ENCODE measurements at places on chromosomes 13 and 19.

DNA sequence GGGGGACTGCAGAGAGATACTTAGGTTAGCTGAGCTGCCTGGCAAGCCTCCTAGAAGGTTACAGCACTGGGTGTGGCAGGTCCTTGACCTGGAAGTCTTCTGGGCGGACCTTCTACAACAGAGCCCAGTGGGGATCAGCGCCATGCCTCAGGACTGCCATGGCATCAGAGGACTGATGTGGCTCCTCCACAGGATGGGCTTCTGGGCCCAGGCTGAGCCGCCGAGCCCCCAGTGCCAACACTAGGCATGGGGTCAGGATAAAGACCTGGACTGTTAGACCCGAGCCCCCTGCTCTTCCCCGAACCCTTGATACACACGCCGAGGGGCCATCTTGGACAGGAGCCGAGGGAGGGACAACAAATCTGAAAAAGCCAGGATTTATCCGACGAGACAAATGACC is 64.0 kb upstream of the SOX21 start:
- DNase-seq, result no peak

GRCh38 chr13:31797154-31797775 is 57.9 kb downstream of the RXFP2 start:
- DNase-seq, result peak; percentile 37

DNA sequence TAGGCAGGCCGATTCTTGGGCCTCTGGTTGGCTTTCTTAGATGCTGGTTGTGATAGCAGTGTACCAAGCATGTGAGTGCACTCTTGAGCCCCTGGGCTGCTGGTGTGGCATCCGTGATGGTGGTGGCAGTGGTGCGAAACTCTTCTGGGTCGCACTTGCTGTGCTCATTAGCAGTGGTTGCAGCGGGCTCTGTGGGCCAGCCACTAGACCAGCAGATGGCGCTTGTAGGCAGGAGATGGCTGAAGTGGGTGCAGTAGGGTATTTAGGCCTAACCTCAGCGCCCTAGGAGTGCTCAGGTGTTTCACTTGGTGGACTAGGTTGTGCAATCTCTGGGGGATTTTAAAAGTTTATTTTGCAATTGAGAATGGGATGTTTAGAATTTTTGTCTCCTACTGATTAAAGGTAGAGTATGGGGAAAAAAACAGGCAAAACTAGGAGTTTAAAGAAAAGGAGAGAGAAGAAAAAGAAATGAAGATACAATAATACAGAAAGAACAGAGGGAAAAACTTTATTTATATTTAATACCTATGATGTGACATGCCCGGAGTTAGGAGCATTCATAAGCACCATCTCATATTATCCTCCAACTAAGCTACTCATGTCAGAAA is 4.3 kb upstream of the ZNF17 start:
- no peak for DNase-seq

DNA sequence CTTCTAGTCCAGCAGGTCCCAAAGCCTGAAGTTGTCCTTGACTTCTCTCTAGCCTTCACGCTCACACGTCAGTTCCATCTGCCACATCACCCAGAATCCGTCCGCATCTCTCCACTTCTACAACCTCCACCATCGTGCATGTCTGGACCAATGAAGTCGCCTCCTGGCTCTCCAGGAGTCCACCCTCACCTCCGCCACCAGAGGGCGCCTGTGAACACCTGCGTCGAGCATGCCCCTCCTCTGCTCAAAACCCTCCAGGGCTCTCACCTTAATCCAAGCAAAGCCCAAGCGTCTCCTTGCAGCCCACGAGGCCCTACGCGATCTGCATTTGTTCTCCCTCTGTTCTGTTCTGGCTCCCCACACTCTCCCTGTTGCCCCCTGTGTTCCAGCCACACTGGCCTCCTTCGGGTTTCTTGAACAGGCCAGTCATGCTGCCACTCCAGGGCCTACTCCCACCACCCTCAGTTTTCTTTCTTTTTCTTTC is 3.7 kb downstream of the USHBP1 start:
- DNase-seq, result peak; percentile 36

DNA sequence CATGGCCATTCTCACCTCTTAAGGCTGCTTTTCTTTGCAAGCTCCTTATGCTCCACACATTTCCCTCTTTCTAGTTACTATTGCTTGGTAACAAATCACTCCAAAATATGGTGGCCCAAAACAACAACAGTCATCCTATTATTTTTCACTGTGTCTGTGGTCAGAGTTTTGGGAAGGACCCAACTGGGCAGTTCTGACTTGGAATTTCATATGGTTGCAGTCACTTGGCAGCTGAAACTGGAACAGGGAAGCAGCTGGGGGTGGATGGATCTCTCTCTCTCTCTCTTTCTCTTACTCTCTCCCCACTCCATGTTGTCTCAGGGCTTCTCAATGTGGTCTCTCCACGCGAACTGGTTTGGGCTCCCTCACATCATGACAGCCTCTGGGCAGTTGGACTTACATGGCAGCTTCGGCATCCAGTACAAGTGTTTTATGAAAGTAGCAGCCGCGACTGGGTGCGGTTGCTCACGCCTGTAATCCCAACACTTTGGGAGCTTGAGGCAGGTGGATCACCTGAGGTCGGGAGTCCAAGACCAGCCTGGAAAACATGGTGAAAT is 39.6 kb downstream of the NUMBL start:
- DNase-seq, result peak; percentile 82

GRCh38 chr19:13834244-13835069 is 39.2 kb downstream of the ZSWIM4 start:
- no peak for DNase-seq

DNA sequence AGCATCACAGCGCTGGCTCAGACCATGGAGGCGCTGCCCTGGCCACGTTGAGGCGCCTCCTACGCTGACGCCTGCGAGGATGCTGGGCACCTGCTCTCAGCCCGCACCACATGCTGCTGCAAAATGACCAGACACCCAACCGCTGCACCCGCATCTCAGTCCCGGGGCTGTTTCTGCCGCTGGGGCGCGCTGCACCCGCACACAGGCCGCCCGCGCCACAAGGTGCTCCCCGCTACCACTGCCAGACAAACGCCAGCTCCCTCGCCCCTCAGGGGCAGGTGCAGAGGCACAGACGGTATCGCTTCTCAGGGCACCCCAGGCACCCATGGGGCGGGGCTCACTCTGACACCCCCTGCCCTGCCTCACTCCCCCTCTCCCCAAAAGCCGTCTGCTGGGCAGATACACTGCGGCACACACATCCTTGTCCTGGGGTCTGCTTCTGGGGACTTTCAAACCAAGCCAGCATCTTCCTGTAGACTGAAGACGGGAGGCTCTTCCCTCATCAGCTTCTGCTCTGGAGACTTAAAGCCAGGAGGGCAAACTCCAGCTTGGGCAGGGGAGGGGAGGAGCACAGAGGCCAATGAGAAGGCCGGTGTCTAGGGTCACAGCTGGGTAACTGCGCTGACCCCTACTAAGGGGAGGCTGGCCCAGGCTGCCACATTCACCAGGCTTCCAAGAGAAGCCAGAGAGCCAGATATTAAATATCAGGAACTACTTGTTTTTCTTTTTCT is 16.3 kb downstream of the CHERP start:
- no peak for DNase-seq

DNA sequence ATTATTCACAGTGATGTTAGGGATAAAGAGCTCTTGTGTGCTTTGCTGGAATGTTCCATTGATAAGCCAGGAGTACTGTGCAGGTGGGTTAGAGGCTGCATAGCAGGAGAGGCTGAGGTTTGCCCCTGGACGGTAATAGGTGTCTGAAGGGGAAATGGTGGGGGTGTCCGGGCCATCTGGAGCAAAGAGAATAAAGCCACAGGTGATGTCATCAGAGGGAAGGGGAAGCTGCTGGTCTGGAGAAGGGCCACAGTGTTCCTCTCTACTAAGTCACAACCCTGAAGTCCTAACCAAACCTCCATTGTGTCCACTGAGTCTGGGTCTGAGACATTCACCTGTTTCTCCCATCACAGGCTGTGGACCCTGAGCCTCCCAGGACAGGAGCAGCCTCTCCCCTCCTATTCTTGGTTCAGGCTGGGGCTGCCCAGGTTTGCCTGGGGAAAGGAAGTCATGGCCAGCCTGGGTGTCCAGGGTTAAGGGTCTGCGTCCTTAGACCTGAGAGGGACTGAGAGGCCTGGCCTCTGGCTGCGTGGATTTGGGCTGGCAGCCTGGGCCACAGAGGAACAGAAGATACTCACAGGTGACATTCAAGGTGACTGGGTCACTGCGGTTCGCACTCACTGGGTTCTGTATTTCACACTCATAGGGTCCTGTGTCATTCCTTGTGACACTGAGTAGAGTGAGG is 6.8 kb downstream of the CEACAM1 start:
- no peak for DNase-seq

GRCh38 chr13:98309569-98310335 is 132.7 kb upstream of the RNF113B start:
- DNase-seq, result no peak

DNA sequence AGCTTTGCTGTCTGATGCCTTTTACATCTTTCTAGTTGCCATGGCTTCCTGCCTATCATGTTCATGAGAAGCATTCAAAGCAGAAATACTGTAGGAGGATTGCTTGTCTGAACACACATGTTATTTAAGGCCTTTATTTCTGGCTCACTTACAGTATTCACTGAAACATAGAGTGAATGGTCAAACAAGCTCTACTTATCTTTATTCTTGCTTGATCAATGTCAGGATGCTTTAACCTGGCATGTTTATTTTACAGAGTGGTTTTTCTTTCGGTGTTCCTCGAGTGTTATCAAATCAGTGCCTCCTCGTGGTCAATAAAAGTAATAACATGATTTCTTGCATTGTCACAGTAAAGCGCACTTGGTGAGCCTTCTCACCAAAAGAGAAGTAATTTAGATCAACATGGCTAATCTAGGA is 73.5 kb upstream of the PCDH17 start:
- DNase-seq, result no peak

GRCh38 chr19:24060687-24061356 is 26.2 kb upstream of the ZNF254 start:
- DNase-seq, result no peak

DNA sequence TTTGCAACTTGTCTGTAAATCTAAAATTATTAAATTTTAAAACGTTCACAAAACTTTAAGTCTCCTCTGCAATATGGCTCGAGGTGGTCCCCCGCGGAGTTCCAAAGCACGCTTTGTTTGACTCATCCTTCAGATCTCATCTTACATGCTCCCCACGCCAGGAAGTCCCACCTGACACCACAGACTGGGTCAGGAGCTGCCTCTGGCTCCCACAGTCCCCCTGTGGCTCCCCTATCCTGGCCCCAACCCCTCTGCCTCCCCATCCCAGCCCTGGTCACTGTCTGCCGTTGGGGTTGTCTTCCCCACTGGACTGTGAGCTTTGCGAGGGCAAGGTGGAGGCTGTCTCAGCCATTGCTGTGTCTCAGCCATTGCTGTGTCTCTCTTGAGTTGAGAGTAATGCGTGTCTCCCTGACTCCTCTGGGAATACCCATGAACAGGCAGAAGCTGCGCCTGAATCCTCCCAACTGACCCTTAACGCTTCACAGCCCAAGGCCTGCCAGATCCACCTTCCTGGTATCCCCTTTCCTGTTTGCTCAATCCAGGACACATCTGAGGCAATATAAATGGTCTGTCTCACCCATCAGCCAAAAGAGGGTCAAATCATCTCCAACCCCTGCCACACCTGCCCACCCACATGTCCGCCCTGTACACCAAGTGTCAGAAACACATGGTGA is 15.9 kb downstream of the DYRK1B start:
- DNase-seq, result no peak

GRCh38 chr19:19213426-19214158 is 1.8 kb downstream of the NCAN start:
- no peak for DNase-seq

DNA sequence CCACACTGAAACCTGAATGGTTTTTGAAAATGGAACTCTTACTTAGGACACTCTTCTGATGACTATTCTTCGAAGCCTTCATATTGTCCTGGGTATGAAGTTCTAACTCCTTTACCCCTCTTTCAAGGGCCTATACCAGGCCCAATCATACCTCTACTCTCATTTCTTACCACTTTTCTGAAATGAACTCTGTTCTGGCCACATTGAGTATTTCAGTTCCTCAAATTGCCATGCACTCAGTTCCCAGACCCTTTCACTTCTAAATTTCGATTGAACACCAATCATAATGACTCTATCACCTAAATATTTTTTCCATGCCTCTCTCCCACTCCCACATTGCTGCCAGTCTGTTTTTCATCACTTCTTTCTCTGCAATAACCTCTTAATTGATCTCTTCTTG is 53.7 kb downstream of the LACC1 start:
- no peak for DNase-seq

DNA sequence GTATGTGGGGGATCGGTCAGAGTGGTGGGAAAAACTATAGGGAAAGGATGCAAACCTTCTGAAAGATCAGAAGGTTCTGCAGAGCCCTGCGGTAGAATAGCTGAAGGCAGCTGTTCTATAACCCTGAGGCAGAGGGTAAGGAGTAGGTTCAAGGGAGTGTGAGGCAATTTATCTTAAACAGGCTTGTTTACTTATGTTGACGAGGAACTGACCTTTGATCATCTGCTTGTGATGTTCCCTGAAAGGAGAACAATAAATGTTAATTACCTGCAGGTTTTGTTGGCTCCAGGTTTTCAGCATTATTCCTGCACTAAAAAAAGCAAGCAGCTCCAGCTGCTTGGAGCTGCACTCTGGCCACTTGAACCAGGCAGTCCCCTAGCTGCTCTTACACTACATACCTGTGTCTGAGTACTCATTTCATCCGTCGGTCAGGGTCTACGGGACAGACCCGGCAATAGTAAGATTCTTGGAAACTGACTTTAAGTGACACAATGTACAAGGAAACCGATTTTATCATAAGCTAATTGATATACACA is 202.1 kb downstream of the TBC1D4 start:
- no peak for DNase-seq

Measured in astrocyte of the cerebellum (primary cell).